T-cell (primary cell): ENCODE measurements at places on chromosomes 6 and 20. TPM values are rescaled to one million over a fixed set of nuclear protein-coding genes. Genes with fewer than 3 reads are reported as not detected.

DNA sequence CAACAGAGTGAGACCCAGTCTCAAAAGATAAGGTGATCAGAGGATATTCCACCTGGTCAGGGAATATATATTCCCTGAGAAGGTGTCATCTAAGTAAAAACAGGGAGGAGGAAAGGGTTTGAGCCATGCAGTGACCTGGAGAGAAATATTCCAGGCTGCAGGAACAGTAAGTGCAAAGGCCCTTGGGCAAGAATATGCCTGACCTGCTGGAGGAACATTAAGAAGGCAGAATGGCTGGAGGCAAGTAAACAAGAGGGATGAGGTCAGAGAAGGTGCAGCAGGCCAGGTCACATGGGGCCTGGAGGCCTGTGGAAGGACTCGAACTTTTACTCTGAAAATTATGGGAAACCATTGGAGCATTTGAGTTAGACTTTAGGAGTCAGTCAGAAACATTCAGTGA, 6.7 kb downstream of the DEF6 start:
- peak overlapping the region; percentile 61 for H3K4me3 ChIP-seq
- peaks cover 86% of the 10 kb centered on the region for H3K4me1 ChIP-seq
- DNase-seq, result no peak
- peaks cover under 1% of the 10 kb centered on the region for H3K36me3 ChIP-seq
- peak overlapping the region; percentile 93 for H3K27ac ChIP-seq

GRCh38 chr6:167827583-167828324, 1.0 kb downstream of the AFDN start:
- no peaks in the 10 kb centered on the region for H3K36me3 ChIP-seq
- peaks cover 34% of the 10 kb centered on the region for H3K27me3 ChIP-seq
- no peak overlapping the region for H3K27ac ChIP-seq
- H3K4me1 ChIP-seq, result peaks cover 19% of the 10 kb centered on the region
- peak overlapping the region; percentile 41 for H3K4me3 ChIP-seq

- peak overlapping the region; percentile 51 for H3K4me3 ChIP-seq
- H3K27me3 ChIP-seq, result peaks cover 22% of the 10 kb centered on the region
- H3K36me3 ChIP-seq, result no peaks in the 10 kb centered on the region
- peaks cover 9% of the 10 kb centered on the region for H3K4me1 ChIP-seq
Observed at GRCh38 chr6:11042750-11043377, 1.2 kb downstream of the ELOVL2 start.

- H3K27ac ChIP-seq, result no peak overlapping the region
- no peak for DNase-seq
- H3K27me3 ChIP-seq, result no peaks in the 10 kb centered on the region
Observed at GRCh38 chr6:120965814-120966213, 368.5 kb downstream of the TBC1D32 start.

DNA sequence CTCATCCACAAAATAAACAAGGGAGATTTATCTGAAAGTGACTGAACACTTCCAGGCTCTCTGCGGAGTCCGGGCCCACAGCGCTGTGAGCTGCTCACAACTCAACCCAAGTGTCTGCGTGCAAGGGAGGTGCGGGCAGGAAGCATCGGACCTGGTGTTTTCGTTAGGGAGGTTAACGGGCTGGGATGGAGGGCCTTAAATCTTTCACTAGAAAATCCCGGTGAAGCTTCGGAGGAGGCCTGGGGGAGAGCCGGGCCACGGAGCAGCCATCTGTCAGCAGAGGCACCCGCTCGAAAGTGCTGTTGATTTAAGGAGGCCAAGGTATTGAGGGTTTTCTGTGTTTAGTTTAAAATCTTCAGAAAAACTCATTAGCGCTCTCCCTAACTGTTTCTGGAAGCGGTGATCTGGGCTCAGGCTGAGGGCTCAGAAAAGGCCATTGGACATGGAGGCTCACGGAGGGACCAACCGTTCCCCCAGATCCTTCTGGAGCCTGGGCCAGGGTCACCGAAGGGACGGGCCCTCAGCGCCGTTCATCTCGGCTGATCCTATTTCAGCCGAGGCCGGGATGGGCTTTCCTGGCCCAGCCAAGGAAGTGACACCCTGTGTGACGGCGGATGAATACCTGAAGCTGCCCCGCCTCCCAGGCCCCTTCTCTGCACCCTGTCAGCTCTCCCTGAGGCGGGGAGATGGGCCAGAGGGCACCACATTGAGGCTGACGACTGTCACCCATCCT, 20.7 kb downstream of the GATA5 start:
- H3K27ac ChIP-seq, result no peak overlapping the region
- H3K4me3 ChIP-seq, result no peak overlapping the region
- DNase-seq, result no peak
- no peaks in the 10 kb centered on the region for H3K4me1 ChIP-seq

GRCh38 chr6:110517601-110518281, 41.3 kb upstream of the SLC22A16 start:
- no peak overlapping the region for H3K27ac ChIP-seq
- DNase-seq, result no peak

GRCh38 chr6:93562582-93562981, 143.2 kb upstream of the EPHA7 start:
- H3K36me3 ChIP-seq, result no peaks in the 10 kb centered on the region
- DNase-seq, result no peak
- H3K27me3 ChIP-seq, result no peaks in the 10 kb centered on the region
- H3K4me1 ChIP-seq, result no peaks in the 10 kb centered on the region
- H3K4me3 ChIP-seq, result no peak overlapping the region
- no peak overlapping the region for H3K27ac ChIP-seq

DNA sequence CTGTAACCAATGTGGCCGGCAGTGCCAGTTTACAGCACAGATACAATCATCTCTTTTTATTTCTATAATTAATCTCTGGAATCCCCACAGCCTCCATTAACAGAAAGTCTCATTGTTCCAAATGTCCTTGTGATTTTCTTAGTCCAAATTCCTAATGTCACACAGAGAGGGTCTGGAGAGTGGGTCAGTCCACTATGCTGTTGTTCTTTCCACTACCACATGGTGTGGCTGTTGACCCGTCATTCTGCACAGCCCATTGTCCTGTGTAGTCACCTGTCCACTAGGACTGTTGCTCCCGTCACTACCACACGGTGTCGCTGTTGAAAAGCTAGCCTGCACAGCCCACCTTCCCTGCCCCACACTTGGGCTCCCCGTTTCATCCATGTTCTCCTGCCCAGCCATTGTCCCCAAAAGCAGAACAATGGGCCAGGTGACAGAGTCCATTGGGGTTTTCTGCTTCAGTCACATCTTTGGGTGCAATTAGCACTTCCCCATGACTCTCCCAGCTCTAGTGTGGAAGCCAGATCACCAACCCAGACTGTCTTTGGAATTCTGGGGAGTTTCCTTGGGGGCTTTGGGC, 8.6 kb upstream of the LBP start:
- H3K4me1 ChIP-seq, result no peaks in the 10 kb centered on the region
- H3K27ac ChIP-seq, result no peak overlapping the region
- no peak overlapping the region for H3K4me3 ChIP-seq
- no peaks in the 10 kb centered on the region for H3K36me3 ChIP-seq
- H3K27me3 ChIP-seq, result peaks cover 33% of the 10 kb centered on the region

DNA sequence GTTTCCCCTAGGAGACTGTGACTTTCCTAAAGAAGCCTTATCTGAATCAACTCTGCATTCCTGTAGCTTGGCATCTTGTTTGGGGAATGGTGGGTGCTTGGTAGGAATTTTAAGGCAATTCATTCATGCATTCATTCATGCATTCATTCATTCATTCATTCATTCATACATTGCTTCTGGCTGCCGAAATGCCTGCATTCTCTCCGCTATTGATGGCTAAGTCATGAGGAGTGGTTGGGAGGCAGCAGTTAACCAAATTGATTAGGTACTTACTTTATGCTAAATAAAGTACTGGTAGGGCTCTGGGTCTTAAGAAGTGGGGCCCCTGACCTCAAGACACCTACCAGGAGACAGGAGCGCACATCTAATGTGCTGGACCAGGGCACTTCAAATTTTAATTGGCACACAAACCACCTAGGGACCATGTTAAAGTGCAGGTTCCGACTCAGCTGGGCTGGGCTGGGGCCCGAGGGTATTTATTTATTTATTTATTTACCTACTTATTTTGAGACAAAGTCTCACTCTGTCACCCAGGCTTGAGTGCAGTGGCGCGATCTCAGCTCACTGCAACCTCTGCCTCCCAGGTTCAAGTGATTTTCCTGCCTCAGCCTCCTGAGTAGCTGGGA, 127.6 kb downstream of the ANKRD60 start:
- no peak overlapping the region for H3K4me3 ChIP-seq
- H3K36me3 ChIP-seq, result no peaks in the 10 kb centered on the region
- no peak for DNase-seq
- peaks cover 23% of the 10 kb centered on the region for H3K27me3 ChIP-seq

DNA sequence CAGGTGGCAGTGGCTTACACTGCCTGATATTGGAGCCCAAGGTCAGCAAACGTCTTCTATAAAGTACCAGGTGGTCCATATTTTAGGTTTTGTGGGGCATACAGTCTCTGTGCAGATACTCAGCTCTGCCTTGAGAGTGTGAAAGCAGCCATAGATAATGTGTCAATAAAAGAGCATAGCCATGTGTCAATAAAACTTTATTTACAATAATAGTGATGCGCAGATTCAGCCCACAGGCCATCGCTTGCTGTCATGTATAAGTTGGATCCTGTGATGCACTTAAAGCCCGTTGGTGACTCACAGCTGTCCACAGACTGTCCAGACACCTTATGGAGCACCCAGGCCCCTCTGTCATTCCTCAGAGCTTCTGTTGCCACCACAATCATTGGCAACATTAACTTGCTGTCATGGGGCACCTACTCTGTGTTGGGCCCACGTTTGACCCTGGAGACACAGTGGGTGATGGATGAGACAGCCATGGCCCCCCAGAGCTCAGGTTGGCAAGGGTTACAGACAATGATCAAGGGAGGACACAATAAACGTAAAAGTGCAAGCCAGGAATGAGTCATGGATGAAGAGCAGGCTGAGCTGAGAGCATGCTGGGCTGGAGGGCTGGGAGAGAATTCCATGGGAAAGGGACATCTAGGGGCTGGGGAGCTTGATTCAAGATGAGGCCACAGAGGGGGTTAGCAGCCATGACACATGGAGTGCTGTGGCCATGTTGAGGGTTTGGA, 173.6 kb downstream of the TAF4 start:
- no peaks in the 10 kb centered on the region for H3K36me3 ChIP-seq
- H3K4me1 ChIP-seq, result peaks cover 1% of the 10 kb centered on the region
- H3K27ac ChIP-seq, result no peak overlapping the region
- H3K4me3 ChIP-seq, result no peak overlapping the region
- no peaks in the 10 kb centered on the region for H3K27me3 ChIP-seq
- no peak for DNase-seq

ABHD16B gene
- not detected for total RNA-seq

RIN2 gene
- total RNA-seq, result not detected

CAGE1 gene
- 0.18 TPM for total RNA-seq

OR10C1 gene
- total RNA-seq, result not detected
